Fibroblast of skin of right quadriceps (primary cell): ENCODE measurements at places on chromosomes 11 and 22.

DNA sequence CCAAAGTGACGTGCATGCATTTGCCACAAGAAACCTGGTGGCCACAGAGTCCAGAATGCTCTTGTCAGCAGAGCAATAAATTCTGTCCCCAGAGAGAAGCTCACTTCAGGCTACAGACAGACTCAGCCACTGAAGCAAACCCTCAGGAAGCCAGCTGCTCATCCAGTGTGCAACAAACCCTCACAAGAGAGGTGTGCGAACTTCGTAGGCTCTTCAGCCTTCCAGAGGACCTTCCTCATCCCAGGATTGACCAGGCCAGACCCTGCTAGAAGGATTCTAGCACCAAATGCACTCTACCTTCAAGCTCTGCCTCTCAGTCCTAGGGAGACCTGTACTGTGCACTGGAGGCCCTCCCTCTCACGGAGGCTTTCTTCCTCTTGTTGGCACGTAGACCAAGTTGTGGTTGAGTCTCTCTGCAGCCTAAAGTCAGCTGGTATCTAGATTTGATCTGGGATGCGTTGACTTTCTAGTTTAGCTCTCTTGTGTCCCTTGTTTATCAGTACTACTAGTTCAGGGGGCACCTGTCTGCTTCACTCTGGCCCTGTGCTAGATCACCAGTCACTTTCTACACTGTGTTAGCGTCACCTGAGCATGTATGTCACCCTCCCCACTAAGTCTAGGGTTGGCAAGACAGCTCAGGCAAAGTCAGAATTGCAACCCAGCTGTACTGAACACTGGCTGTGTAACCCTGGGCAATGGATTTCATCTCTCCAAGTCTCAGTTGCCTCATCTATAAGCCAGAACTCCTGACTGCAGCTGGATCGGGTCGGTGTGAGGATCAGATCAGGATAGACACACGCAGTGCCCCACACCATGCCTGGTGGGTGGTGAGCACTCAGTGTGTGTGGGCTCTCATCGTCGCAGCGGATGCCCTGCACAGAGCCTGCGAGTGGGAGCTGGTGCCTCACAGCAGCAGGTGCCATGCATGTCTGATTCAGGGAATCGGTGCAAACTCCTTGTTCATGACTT lies 22.1 kb upstream of the TMPRSS13 start:
- no peak for DNase-seq

DNA sequence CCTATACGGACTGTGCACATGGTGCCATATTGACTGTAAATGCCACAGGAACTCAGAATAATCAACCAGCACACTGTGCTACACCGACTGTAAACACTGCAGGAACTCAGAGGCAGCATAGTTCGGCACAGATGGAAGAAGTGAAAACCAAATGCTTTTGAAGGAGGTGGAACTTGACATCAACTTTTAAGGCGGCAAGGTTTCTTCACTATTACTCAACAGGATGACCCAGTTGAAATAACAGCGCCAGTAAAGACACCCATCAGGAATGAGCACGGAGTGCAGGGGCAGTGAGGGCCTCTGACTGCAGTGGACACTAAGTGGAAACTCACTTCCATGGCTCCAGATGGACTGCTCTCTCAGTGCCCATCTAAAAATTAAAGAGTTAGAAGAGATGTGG lies 15.7 kb downstream of the TESMIN start:
- no peak for DNase-seq

DNA sequence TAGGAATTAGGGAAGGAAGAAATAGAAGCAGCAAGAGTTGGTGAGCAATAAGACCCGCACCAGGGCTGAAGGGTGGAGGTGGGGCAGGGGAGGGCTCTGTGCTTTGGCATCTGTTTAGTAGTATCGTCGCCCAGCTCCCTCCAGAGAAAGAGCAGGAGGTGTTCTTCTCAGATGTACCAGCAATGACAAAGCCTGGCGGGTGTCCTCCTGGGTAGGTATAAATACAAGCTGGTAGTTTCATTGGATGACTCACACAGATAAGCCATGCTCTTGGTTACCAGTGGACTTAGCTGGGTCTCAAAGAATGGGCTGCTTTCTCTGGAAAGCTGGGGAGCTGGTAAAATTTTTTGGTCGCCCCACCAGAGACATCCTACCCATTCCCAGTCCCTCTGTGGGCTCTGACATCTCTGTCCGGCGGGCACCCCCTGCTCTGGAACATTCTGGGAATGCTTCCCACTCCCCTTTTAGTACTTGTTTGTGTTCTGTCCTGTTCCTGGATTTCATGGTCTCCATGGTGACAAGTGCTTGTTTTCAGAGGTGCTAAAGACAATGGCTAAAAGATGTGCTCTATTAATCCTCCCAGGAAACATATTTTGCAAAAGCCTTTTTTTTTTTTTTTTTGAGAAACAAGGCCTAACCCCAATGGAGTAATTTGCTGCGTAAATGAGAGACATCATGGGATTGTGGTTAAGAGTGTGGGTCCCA lies 15.4 kb upstream of the TUBA8 start:
- DNase-seq, result no peak

GRCh38 chr11:69918938-69919650 lies 99.9 kb upstream of the FGF3 start:
- peak; percentile 44 for DNase-seq

GRCh38 chr11:69919659-69920344 lies 100.6 kb upstream of the FGF3 start:
- DNase-seq, result no peak

DNA sequence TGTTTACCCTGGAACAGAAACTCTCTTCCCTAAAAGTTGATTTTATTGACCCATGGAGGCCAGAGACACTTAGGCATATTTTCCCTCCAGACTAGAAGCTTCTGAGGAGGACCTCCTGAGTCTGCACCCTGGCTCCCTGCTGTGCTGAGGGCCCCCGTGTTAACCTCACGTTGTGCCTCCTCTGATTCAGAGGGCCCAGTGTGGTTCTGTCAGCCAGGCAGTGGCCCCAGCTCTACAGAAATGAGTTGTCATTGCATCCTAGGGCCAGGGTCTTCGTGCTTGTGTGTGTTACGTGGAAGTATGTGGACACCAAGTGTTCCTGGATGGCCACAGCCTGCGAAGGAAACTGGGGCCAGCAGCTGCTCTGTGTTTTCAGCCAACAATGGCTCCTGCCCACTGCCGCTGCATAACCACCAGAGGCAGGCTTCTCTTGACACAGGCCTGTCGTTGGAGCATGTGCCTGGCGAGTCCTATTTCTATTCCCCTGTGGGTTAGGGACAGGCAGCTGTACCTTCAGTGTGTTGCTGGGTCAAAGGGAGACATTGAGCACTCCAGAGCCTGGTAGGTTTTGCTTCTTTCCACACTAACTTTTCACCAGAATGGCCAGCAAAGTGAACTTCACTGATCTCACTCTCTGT lies 44.5 kb downstream of the MED15 start:
- no peak for DNase-seq

- DNase-seq, result no peak
Measured at GRCh38 chr11:81870066-81870412, 863.6 kb downstream of the FAM181B start.

GRCh38 chr22:49930596-49931412 lies 12.4 kb downstream of the CRELD2 start:
- DNase-seq, result peak; percentile 61

GRCh38 chr11:64164392-64165312 lies 1.3 kb downstream of the MACROD1 start:
- peak; percentile 20 for DNase-seq

- DNase-seq, result peak; percentile 48
Measured at GRCh38 chr11:80186692-80187091, 745.9 kb upstream of the TENM4 start.

DNA sequence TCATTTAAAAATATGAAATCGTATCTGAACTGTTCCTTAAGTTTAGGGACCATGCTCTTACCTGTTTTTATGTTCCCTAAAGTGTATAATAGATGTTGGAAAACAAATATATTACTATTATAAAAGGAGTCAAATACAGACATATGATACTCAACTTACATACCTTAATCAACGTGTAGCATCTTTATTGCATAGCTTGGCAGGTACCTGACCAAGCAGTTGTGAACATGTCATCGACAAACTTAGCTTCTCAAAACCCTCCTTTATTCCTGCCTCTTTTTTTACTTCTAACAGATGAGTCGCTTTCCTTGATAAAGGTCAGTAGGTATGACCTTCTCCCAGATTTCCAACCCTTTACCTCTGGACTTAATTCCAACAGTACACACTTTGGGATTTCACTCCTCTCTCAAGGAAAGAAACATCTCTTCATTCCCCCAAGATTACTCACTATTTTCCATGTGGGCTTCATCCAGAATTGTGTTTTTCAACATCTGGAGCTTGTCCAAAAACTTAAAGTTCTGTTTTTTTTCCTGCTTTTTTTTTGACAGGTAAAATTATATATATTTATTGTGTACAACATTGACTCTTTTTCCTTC lies 11.9 kb downstream of the HIPK3 start:
- DNase-seq, result peak; percentile 55

DNA sequence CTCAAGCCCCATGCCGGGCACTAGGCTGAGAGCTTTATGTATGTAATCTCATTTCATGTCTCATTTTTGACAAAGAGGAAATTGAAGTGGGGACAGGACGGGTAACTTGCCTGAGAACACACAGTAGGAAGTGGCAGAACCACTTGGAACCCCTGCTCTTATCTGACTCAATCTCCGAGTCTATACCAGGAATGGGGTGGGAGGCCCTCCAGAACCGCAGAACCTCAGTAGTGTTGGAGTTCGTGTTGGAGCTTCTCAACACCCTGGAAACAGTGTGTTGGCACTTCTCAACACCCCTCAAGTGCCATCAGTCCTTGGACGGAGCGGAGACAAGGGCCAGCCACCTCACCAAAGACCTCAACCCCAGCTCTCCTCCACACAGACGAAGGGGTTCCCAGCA lies 38.8 kb upstream of the POLA2 start:
- no peak for DNase-seq
